Activated T-cell treated with anti-CD3 and anti-CD28 coated beads, Interleukin-2, amount 50 U/mL, for 72 hours (primary cell): ENCODE measurements at places on chromosomes 12 and 14.

DNA sequence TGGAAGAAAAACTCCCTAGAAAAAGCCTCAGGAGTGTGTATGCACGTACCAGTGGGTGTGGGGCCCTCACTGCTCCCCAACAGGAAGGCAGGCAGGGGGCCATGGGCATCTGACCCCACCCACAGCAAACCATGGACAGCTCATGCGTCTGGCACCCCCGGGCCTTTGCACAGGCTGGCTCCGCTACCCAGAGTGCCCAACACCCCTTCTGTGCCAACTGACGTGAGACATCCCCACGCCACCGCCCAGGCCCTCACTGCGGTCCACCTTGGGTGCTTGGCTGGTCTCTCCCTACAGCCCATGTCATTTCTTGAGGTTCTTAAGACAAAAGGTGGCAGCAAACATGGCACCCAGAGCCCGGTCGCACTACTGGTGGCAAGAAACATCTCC is 91.4 kb downstream of the NCOR2 start:
- peaks cover 21% of the 10 kb centered on the region for H3K4me1 ChIP-seq
- no peak overlapping the region for H3K4me3 ChIP-seq
- peaks cover 28% of the 10 kb centered on the region for H3K36me3 ChIP-seq
- DNase-seq: no peak
- H3K27ac ChIP-seq: no peak overlapping the region

DNA sequence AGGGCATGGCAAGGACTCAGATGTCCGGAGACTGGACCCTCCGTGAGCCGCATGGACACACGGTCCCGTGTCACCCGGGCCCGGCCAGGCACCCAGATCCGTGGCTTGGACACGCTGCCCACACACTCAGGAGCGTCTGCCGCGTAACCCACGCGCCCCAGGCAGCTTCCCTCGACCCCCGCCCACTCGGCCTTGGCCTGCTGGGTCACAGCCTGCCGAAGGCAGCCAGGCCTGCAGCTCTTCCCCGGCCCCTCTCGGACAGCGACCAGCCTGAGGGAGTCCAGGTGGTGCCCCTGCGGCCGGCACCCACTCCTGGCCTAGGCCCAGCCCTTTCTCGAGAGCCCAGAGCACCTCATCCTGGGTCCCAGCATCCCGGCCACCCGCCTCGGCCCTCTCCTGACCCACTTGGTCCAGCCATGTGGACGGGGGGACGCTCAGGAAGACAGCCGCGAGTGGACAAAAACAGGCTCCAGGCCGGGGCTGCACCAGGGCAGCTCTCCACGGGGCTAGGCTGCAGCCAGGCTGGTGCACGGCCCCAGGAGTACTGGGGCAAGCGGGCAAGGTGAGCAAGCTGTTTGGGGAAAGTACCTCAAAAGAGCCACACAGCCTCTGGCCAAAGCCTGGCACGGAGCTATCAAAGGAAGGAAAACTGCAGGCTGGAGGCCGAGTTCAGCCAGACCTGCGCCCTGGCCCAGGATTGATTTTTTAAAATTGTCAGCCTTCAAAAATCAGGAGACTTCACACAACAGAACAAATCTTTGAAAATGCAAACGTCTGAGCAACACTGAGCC is 6.5 kb downstream of the AKT1 start:
- no peak overlapping the region for H3K4me3 ChIP-seq
- H3K27ac ChIP-seq: no peak overlapping the region
- H3K27me3 ChIP-seq: no peaks in the 10 kb centered on the region
- peaks cover 23% of the 10 kb centered on the region for H3K4me1 ChIP-seq
- no peak for DNase-seq

DNA sequence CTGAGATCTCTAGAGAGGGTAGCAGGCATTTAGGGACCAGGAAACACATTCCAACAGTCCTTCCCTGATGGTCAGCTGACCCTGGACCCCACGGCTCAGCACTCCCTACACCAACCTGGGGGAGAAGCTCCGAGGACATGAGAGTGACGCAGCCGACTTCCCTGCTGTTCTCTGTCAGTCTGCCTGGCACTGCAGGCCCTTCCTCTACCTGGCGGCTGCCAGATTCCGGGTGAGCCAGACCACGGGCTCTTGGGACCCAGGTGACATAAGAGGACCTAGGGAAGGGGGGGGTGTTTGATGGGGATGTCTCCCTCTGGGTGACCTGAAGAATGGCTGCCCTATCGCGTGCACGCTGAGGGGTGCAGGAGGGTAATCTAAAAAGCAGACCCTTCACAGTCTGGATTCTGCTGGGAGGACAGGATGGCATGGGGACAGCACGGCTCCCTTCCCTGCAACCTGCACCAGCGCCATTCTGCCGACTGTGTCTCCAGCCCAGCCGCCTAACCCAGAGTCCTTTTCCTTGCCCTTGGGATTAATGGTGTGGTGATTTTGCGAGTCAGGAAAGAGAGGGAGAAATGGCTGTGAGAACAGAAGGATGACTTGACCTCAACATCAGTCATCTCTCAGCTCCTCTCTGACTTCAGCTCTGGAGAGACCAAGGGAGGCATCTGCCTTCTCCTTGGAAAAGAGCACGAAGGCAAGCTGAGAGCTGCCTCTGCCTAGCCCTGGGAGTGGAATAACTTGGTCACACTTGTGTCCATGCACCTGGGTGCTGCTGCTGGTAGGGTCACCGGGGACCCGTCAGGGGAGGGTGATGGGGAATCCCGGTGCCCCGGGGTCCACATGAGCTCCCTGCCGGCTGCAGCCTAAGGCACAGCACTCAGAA is 158.5 kb downstream of the CALM1 start:
- H3K27ac ChIP-seq: no peak overlapping the region
- no peaks in the 10 kb centered on the region for H3K36me3 ChIP-seq
- no peaks in the 10 kb centered on the region for H3K27me3 ChIP-seq
- no peaks in the 10 kb centered on the region for H3K4me1 ChIP-seq

DNA sequence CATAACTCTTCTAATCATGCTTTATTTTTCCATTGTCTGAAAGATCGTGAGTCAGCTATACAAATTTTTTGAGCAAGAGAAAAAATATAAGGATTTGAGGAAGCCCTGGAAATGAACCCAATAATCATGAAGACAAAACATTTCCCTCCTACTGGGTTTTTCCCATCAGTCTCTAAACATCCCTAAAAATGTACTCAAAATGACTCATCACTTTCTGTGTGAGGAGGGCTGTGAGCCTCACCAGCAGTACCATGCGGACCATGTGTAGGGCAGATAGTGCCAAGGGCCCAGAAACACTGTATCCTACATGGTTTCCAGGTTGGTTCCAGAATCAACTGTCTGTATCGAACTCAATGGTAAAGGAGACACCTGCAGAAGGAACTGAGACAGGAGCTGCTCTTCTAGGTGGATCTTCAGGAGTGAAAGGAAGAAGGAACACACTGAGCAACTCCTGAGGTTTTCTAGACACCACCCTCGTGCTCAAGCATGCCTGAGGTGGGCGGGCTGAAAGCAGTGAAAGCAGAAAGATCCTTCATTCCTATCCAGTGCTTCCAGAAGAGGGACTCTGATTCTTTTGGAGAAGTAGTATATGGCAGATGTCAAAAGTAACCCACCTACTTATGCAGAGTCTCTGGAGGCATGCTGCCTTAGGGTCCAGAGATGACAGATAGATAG is 48.6 kb upstream of the RHOJ start:
- no peak overlapping the region for H3K27ac ChIP-seq
- H3K27me3 ChIP-seq: no peaks in the 10 kb centered on the region
- H3K4me1 ChIP-seq: no peaks in the 10 kb centered on the region
- no peaks in the 10 kb centered on the region for H3K36me3 ChIP-seq
- no peak overlapping the region for H3K4me3 ChIP-seq

DNA sequence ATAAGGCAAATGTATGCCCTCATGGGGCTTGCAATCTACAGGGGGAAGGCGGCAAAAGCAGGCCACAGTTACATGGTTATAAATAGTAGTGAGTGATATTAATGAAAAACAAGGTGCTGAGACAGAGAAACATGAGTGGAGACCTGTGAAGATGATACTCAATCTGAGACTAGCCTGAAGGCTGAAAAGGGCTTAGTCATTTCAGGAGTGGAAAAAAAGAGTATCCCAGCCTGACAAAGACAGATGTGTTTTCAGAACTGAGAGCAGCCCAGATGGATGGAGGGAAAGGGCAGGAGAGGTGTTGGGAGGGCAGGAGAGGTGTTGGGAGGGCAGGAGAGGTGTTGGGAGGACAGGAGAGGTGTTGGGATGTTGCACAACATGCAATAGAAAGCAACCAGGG is 181.9 kb downstream of the C12orf42 start:
- no peak overlapping the region for H3K4me3 ChIP-seq
- no peaks in the 10 kb centered on the region for H3K36me3 ChIP-seq
- peak overlapping the region; percentile 6 for H3K27ac ChIP-seq
- peaks cover 9% of the 10 kb centered on the region for H3K4me1 ChIP-seq
- no peaks in the 10 kb centered on the region for H3K27me3 ChIP-seq
- DNase-seq: no peak

- H3K36me3 ChIP-seq: peaks cover 1% of the 10 kb centered on the region
- H3K4me3 ChIP-seq: peak overlapping the region; percentile 90
- no peak for DNase-seq
- no peak overlapping the region for H3K27ac ChIP-seq
Measured at GRCh38 chr12:109571773-109572505, 1.4 kb downstream of the MMAB start.

- H3K4me3 ChIP-seq: no peak overlapping the region
- no peaks in the 10 kb centered on the region for H3K27me3 ChIP-seq
- DNase-seq: no peak
- no peak overlapping the region for H3K27ac ChIP-seq
- peaks cover 39% of the 10 kb centered on the region for H3K4me1 ChIP-seq
- peaks cover 2% of the 10 kb centered on the region for H3K36me3 ChIP-seq
Measured at GRCh38 chr14:71452987-71453386, 479.2 kb upstream of the RGS6 start.

- H3K4me1 ChIP-seq: peaks cover 5% of the 10 kb centered on the region
- no peak overlapping the region for H3K27ac ChIP-seq
- no peak overlapping the region for H3K4me3 ChIP-seq
- DNase-seq: no peak
- H3K36me3 ChIP-seq: no peaks in the 10 kb centered on the region
- peaks cover 97% of the 10 kb centered on the region for H3K27me3 ChIP-seq
Measured at GRCh38 chr12:54042970-54043853, 10.4 kb downstream of the HOXC5 start.

GRCh38 chr12:124456652-124457152 is 110.7 kb downstream of the NCOR2 start:
- H3K36me3 ChIP-seq: peaks cover 5% of the 10 kb centered on the region
- no peak overlapping the region for H3K27ac ChIP-seq
- H3K27me3 ChIP-seq: no peaks in the 10 kb centered on the region
- H3K4me1 ChIP-seq: peaks cover 47% of the 10 kb centered on the region
- peak; percentile 26 for DNase-seq
- H3K4me3 ChIP-seq: peak overlapping the region; percentile 82

GRCh38 chr12:92779902-92780301 is 77.1 kb downstream of the PLEKHG7 start:
- no peaks in the 10 kb centered on the region for H3K27me3 ChIP-seq
- no peaks in the 10 kb centered on the region for H3K36me3 ChIP-seq
- H3K4me3 ChIP-seq: no peak overlapping the region
- H3K27ac ChIP-seq: no peak overlapping the region

DNA sequence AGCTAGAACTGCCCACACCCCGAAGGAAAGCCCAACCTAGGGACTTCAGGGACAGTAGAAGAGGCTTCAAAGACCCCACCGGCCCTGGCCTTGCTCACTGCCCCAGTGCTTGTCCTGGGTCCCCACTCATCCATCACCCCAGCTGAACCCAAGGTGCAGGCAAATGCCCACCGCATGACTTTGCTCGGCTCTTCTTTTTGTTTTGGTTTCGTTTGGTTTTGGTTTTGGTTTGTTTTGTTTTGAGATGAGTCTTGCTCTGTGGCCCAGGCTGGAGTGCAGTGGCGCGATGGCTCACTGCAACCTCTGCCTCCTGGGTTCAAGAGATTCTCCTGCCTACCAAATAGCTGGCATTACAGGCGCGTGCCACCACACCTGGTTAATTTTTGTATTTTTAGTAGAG is 9.0 kb downstream of the CCDC85C start:
- DNase-seq: peak; percentile 47
- no peaks in the 10 kb centered on the region for H3K36me3 ChIP-seq
- no peaks in the 10 kb centered on the region for H3K27me3 ChIP-seq

DNA sequence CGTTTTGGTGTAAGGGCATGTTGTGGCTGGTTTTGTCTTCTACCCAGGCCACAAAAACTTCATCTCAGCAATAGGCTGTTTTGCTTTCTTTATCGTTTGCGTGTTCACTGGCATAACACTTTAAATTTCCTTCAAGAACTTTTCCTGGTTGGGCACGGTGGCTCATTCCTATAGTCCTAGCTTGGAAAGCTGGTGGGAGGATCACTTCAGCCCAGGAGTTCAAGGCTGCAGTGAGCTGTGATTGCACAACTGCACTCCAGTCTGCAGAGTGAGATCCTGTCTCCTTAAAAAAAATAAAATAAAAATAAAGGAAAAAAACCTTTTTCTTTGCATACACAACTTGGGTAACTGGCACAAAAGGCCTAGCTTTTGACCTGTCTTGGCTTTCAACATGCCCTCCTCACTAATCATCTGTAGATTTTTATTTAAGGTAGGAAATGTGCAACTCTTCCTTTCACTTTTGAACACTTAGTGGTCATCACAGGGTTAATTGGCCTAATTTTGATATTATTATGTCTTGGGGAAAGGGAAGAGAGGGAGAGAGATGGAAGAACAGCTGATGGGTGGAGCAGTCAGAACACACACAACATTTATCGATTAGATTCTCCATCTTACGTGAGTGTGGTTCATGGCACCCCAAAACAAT is 78.9 kb upstream of the PSMA6 start:
- DNase-seq: no peak
- H3K27me3 ChIP-seq: no peaks in the 10 kb centered on the region
- H3K36me3 ChIP-seq: peaks cover 3% of the 10 kb centered on the region
- H3K27ac ChIP-seq: no peak overlapping the region
- H3K4me1 ChIP-seq: no peaks in the 10 kb centered on the region

DNA sequence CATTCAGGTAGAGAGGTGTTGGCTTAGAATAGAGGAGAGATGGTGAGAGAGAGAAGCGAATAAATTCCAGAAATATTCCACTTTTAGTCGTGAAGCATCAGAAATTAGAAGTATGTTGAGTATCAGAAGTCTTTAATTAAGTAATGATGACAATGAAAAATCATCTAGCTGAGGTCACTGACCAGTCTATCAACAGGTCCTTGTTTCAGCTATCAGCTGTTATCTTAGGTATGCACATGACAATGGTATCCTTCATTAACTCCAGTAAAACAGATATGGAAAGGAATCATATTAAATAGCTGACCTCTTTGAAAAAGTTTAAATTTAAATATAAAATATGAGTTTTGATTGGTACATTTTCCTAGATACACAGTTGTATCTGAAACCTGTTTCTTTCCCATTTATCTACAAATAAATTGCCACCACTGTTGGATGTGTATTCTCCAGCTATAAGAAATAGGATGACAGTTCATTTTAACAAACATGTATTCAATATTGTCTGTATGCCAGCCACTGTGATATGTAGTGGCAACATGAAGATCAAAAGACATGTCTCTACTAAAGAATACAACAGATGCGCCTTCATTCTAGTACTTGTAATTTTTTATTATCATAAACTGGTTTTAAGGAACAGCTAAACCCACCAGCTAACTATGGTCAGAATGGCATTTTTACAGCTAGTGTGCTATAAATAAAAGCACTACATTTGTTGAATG is 424.2 kb upstream of the DCN start:
- no peak overlapping the region for H3K27ac ChIP-seq
- peaks cover 10% of the 10 kb centered on the region for H3K4me1 ChIP-seq
- H3K4me3 ChIP-seq: no peak overlapping the region
- H3K27me3 ChIP-seq: no peaks in the 10 kb centered on the region
- H3K36me3 ChIP-seq: no peaks in the 10 kb centered on the region
